Calu3 (cell line): ENCODE measurements at places on chromosomes 2 and 18.

DNA sequence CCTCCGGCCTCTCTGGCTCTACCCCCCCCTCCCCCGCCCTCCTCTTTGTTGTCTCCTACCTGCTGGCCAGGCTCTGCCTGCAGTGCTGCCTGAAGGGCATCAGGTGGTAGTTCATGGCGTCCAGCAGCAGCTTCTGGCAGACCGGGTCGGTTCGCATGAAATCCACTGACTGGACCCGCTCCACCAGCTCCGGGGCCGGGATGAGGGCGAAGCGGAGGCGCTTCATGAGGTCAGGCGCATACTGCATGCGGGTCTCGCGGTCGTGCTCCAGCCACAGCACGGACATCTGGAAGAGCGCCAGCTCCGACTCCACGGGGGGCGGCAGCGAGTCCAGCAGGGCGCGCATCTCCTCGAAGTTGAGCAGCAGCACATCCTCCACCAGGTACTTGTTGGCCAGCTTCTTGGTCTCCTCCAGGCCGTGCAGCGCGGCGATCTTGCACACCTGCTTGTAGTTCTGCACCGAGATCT, 3.2 kb downstream of the KLHL14 start:
- no peak for DNase-seq

DNA sequence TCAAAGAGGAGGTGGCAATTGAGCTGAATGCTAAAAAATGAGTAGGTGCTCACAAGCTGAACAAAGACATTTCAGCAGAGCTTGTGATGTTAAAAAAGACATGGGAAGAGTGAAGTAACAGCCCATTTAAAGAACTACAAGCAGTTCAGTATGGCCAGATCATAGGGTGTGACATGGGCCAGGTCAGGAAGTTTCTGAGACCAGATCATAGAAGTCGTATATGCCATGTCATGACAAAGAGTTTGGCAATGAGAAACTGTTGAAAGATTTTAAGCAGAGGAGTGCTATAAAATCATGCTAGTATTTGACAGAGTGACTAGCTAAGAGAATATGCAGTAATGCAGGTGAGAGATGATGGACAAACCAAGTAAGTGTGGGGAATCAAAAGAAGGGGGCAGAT, 7.3 kb upstream of the PELI1 start:
- DNase-seq, result no peak

GRCh38 chr18:13222856-13223281, 4.3 kb downstream of the LDLRAD4 start:
- no peak for DNase-seq

- DNase-seq, result no peak
These were observed 38.7 kb downstream of the PTGR3 start for GRCh38 chr18:75170022-75170789.
